ENCODE measurements at places on chromosomes 12 and 14. TPM values are rescaled to one million over a fixed set of nuclear protein-coding genes. Genes with fewer than 3 reads are reported as not detected.

Gene KRT82
- not detected for total RNA-seq

Gene MYF5
- total RNA-seq: not detected

Gene LRRC10
- not detected for total RNA-seq

Gene KERA
- not detected for total RNA-seq

Gene UTP20
- 16.4 TPM for total RNA-seq

Gene ATXN2
- total RNA-seq: 40.5 TPM

Gene GLIPR1L1
- total RNA-seq: not detected

Gene ARHGAP5
- total RNA-seq: 71.2 TPM

Gene ASB2
- 3.5 TPM for total RNA-seq

Gene ACSS3
- not detected for total RNA-seq

Gene SLC4A8
- 1.2 TPM for total RNA-seq

Gene EML1
- total RNA-seq: 40.3 TPM

Gene FBLN5
- 1.5 TPM for total RNA-seq

Gene CTSG
- total RNA-seq: not detected

Gene LYZ
- not detected for total RNA-seq

Gene CLEC1B
- total RNA-seq: not detected

Gene WIF1
- total RNA-seq: not detected

Gene GARIN6
- not detected for total RNA-seq

Gene ZDHHC22
- total RNA-seq: 0.37 TPM

Gene CSRNP2
- total RNA-seq: 13.1 TPM

Gene PTPN21
- 8.9 TPM for total RNA-seq

Gene MMP14
- total RNA-seq: 0.84 TPM

Gene ENDOU
- total RNA-seq: not detected

Gene EID3
- 8.5 TPM for total RNA-seq

Gene A2ML1
- total RNA-seq: not detected

Gene SSTR1
- total RNA-seq: not detected

Gene ZNF839
- 6.7 TPM for total RNA-seq

Gene SERPINA3
- total RNA-seq: 5.7 TPM

Gene TEX22
- 0.24 TPM for total RNA-seq

Gene PMEL
- 0.65 TPM for total RNA-seq

Gene FOXA1
- total RNA-seq: 11.5 TPM

Gene IFNG-AS1
- total RNA-seq: not detected
